ENCODE measurements at places on chromosomes 7 and 10.

- DNase-seq = no peak
Observed at GRCh38 chr10:105949721-105950120, 1214.8 kb downstream of the SORCS1 start.

DNA sequence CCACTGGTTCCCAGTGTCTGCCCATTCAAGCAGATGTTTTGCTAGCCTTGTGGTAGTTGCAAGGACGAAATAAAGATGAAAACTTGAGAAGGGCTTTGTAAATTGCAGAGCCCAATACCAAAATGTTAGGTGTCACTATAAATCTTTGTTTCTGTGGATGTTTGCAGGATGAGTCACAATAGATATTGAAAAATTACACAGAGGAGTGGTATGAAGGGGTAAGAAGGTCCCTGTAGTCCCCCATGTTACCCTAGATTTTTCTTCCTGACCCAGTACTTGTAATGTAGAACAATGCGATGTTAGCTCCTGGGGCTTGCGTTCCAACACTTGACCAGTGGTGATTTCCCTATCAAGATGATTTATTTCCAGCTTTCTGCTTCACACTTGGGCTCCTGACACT is 102.6 kb upstream of the LYZL1 start:
- DNase-seq = no peak

- no peak for DNase-seq
Observed at GRCh38 chr10:119201233-119201632, 6.1 kb upstream of the GRK5 start.

- DNase-seq = no peak
Observed at GRCh38 chr10:8044908-8045725, 9.4 kb upstream of the GATA3 start.

DNA sequence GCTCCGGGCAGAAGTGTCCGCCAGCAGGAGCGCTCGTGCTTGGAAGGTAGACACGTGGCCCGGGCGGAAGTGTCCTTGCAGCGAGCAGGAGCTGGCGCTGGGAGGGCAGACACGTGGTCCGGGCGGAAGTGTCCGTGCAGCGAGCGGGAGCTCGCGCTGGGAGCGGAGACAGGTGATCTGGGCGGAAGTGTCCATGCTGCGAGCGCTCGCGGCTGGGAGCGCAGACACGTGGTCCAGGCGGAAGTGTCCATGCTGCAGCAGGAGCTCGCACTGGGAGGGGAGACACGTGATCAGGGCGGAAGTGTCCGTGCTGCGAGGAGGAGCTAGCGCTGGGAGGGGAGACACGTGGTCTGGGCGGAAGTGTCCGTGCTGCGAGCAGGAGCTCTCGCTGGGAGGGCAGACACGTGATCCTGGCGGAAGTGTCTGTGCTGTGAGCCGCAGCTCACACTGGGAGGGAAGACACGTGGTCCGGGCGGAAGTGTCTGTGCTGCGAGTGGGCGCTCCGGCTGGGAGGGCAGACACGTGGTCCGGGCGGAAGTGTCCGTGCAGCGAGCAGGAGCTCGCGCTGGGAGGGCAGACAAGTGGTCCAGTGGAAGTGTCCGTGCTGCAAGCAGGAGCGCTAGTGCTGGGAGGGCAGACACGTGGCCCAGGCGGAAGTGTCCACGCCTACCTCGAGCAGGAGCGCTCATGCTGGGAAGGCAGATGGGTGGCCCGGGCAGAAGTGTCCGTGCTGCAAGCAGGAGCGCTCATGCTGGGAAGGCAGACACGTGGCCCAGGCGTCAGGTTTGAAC is 41.1 kb upstream of the PRKAR1B start:
- DNase-seq = no peak

- DNase-seq = no peak
Observed at GRCh38 chr7:2708547-2709310, 20.7 kb downstream of the AMZ1 start.

DNA sequence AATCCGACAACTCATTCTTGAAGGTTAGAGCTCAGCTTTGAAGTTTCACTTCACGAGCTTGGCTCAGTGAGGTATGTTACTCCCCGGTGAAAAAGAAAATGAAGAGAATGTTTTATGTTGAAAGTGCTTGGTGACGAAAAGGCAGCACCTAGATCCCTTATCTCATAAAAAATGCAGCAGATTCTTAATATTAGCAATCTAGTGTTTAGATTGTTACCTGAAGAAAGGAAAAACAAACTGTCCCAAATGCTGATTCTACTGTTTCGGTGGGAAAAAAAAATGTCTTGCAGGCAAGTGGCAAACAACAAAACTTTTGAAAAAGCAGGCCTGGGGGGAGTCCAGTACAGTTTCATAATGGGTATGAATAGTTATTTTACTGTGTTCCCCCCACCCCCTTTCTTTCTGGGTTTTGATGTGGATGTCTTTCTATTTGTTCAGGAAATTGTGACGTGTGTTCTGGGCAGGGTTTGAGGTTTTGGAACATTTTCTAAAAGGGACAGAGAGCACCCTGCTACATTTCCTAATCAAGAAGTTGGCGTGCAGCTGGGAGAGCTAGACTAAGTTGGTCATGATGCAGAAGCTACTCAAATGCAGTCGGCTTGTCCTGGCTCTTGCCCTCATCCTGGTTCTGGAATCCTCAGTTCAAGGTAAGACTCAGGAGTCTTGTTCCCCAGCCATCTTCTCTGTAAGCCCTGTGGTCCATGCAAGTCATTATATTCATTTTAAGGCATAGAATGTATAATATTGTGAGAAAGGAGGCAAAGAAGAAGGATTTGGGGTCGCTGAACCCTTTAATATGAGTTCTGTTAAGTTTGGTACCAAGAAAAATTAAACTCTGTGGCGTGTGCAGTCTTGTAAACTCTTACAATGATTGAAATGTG is at the start of gene SRGN:
Gene SRGN, plus strand, starts transcription at position 514 of the 881 bp plus-strand sequence. Its CDS starts 55 bp downstream, at position 569.
- no peak for DNase-seq

DNA sequence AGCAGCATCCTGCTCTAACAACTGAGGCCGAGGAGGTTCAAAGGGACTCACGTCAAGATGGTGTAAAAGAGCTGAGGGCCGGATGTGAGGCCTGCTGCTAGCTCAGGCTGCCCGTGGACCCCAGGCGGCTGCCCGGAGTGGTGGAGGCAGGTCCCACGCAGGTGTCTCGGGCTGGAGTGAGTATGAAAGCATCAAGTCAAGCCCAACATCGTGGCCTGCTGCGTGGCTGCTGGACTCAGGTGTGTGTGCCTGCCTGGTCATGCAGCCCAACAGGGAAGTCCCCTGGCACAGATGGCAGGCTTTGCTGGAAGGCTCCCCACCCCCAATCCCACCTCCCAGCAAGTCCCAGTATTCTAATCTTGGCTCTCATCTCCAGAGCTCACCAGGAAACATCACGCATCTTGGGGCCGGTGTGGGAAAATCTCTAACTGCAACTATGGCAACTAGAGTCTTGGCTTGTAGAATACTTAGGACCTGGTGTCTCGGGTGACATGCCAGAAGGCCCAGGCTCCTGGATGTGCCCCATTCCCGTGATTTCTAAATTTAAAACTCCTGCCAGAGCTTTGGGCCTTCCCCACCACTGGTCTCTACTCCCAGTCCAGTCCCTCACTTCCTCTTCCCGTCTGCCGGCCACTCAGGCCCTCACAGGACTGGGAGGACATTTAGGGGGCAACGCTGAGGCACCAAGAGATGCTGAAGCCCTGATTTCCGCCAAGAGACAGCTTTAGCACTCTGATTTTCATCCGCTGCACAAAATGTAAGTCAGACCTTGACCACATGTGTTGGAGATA is 85.9 kb downstream of the PRKAG2 start:
- no peak for DNase-seq
